T-cell (primary cell): ENCODE measurements at places on chromosomes 12 and 14. TPM values are rescaled to one million over a fixed set of nuclear protein-coding genes. Genes with fewer than 3 reads are reported as not detected.

Gene RD3L
- not detected for total RNA-seq

Gene ARMH4
- total RNA-seq = not detected

Gene KRT72
- 12.1 TPM for total RNA-seq

Gene KCNJ8
- 0.41 TPM for total RNA-seq

Gene GLT8D2
- not detected for total RNA-seq

Gene SOX5
- total RNA-seq = not detected

Gene SLC17A8
- not detected for total RNA-seq

Gene TTC8
- 2.7 TPM for total RNA-seq
